ENCODE measurements at places on chromosomes 11 and 22.

DNA sequence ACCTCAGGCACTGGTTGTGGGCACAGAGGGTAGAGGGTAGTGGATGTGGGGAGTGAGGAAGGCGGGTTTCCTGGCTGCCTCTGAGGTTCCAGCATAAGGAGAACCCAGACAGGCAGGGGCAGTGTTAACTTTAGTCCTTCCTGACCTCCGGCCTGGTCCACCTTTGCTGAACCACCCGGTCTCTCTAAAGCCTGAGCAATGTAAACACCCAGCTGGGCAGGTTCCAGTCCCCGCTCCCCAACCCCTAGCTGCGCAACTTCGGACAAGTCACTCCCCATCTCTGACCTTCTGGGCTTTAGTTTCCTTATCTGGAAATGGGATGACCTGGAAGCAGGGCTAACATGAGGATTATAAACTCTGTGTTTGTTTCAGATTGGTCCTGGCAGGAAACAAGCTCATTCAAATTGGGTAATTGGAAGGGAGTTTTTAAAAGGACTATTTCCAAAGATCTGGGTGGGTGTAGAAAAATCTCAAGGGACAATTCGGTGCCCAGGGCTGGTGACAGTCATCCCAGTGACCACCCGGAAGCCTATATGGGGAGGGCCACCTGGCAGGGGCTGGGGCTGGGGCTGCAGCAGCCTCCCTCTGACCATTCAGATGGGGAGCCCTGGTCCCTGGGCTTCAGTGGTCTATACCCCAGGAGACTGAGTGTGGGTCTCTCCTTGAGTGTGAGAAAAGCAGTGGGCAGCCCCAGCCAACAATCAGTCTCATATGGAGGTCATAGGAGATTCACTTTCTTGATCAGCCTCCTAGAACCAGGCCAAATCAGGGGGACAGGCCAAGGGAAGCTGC, 108.3 kb upstream of the SYT13 start:
- DNase-seq, result no peak

DNA sequence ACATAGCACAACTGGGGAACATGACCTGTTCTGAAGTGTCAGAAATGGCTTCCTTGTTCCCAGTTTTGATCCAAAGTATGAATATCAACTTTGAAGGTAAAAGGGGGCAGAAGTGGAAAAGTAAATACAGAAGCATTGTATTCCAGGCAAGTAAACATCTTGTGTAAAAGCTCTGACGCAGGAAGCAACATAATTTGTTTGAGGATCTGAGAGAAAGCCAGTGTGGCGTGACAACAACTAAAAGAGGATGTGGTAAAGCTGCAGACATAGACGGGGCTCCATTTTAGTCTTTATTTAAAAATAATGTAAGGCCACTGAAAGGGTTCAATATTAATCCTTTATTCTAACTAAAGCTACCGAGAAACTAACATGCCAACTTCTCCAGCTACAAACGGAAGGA, 310.2 kb downstream of the DLG2 start:
- no peak for DNase-seq

GRCh38 chr11:15124528-15124927, 9.8 kb downstream of the INSC start:
- DNase-seq, result no peak

GRCh38 chr11:30107899-30108298, 91.1 kb upstream of the KCNA4 start:
- no peak for DNase-seq

GRCh38 chr22:24326266-24326665, 55.6 kb downstream of the SPECC1L start:
- DNase-seq, result no peak
